ENCODE measurements at places on chromosomes 5 and 9.
A peak's percentile ranks its signal among the peaks of the same experiment; 100 is the strongest.

GRCh38 chr9:35341585-35341984 is 148.3 kb upstream of the RUSC2 start:
- no peak for DNase-seq

DNA sequence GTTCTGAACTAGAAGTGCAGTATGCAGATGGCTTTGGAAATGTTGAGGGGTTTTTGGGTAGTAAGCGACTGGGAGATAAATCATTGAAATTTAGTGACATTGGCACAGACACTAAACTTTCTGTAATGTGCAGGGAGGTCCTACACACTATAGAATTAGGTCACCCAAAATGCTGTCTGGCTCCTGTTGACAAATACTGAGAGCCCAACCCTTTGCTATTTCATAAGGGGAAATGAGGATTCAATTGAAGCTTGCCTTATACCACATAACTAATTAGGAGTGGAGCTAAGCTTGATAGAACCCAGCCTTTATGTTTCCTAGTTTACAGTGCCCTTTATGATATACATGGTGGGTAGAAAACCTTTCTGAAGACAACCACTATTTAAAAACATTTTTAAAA is 22.6 kb downstream of the HMGXB3 start:
- no peak for DNase-seq

DNA sequence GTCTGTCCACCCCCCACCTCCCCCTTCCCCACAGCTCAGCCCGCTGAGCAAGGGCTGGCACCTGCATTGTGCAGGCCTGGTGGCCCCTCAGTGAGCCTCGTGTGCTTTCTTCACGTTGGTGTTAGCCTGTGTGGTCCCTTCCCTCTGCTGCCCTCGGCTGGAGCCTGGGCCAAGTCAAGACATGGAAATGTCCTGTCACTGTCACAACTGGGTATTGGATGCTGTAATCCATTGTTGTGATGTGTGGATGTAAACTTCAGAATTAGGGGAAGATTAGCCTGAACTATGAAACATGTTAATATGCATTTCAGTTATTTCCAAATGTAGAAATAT is 103.9 kb downstream of the TRIO start:
- no peak for DNase-seq

DNA sequence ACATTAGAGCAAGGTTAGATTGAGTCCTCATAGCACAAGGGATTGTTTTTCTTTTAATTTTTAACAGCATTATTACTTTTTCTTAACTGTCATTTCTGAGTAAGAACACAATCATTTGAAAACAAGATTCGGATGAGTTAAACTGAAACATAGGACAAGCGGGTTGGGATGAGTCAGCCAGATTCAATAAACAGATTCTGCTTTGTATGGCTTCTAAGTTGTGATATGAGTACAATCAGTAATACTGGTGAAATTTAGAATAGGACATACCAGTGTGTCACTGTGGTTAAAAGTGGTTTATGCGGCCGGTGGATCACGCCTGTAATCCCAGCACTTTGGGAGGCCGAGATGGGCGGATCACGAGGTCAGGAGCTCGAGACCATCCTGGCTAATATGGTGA is 364.3 kb upstream of the CDH10 start:
- no peak for DNase-seq

- no peak for DNase-seq
Observed at GRCh38 chr5:81125959-81126358, 107.2 kb upstream of the CKMT2 start.

GRCh38 chr5:56873056-56873455 is 36.3 kb upstream of the SETD9 start:
- DNase-seq = no peak

DNA sequence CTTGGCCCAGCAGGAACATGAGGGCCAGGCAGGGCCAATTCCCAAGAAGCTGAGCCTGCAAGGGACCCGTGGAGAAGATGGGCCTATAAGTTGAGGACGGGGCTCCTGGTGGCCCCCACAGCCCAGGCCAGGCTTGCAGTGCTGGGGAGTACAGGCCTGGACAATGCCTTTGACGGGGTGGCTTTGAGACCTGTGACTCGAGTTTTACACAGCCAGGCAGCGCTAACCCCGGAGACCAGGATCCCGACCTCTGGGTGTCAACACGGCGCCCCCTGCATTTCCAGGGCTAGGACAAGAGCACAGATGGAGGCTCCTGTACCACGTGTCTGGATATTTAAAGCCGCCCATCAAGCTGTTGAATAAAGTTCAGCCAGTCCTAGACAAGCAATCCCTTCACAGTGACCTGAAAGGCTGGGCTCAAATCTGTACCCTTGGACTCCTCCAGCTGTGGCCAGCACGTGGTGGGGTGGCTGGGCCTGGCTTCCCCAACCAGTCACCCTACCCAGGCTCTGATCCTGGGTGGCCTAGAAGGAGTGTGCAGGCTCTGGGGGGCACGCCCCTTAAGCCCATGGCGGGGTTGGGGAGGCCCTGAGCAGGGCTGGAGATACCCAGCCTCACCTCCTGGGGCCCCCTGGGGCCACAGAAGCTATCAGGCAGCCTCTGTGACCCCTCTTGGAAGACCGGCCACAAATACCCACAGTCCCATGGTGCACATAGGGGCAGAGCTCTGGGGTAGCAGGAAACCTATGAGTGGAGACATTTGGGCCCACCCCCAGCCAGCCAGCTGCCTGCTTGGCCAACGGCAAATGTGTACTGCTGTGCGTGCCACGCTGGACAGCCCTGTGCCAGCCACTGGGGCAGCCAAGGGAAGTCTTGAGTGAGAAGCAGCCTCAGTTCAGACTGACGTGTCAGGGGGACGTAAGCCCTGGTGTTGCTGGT is 88.7 kb downstream of the NTNG2 start:
- DNase-seq = no peak

DNA sequence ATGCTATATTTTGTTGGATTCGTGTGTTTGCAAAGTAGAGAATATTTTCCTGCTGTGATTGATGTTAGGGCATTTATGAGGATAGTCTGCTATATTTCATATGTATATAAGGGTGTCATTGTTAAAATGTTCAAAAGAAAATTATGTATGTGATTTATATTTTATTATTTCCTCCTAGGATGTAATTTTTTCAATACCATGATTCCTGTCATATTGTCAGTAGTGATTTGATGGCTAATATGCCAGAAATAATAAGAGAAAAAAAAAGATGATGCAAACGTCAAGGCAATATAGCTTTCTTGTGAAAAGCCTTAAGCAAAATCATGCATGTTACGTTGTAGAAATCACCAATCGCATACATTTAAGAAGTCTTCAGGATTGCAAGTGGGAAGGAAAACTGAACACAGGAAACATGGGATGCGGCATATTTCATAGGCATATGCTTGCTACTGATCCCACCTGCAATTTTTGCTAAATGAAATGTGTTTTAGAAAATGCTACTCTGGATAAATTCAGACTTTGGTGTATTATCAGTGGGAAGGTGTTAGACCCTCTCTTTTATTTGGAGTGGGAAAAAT is 224.5 kb downstream of the MAST4 start:
- DNase-seq = no peak

DNA sequence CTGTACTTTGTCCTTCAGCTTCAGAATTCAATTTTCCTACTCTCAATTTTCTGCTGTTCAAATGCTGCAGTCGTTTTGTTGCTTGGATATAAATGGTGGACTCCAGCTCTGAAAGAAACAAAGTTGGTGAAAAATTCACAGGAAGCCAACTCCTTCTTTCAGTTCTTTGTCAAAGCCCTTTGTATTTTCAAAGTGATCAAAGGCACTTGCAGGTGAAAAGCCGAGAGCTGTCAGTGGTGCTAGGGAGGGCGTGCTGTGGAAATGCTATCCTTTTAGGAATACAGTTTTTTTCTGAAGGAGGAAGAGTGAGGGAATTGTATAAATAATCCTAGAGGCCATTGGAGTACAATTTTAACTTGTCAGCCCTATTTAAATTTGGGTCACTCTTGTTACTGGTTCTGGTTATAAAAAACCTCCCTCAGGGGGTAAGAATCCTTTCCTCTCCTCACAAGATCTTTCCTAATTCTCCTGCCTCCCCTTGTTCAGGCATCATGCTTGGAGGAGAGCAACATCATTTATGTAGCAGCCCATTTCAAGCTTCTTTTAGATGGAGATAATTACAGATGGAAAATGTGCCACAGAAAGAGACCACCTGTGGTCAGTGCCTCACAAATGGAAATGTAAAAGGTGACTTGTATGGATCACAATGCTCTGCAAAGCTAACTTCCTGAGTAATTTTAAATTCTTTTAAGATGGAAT is 62.5 kb upstream of the GHR start:
- no peak for DNase-seq

GRCh38 chr5:32278406-32278805 is 34.3 kb downstream of the MTMR12 start:
- no peak for DNase-seq

DNA sequence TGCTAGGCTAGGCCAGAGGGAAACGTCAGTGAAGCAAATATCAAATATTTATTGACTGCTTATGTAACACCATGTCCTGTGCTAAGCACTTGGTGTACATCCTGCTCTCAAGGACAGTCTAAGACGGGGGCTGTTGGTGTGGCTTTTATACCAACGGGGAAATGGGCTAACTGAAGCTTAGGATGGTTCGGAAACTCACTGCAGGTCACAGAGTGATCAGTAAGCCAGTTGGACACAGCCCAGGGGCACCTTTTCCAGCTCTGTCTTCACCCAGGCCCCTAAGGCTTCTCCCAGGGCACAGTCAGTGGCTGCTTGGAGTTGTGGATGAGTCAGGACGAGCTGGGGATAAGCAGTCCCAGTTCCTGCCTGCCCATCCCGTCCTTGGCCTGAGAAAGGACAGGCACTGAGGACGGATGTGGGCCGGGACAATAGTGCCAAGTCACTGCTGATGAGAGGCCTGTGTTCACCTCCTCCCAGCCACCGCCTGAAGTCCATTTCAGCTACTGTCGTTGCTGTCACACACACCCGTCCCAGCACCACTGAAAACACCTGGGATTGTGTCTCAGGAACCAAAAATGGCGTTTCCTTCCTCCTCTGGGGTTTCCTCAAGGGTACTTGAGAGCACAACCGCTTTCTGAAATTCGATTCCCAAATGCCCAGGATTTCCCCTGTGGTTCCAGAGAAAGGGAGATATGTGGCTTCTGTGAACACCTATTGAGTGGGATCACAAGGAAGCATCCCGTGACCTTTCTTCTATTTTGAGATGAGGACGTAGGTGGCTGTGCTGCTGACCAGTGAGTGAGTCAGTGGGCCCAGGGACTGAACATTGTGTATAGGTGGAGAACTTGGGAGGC is 17.5 kb upstream of the SPRY4 start:
- DNase-seq = no peak

DNA sequence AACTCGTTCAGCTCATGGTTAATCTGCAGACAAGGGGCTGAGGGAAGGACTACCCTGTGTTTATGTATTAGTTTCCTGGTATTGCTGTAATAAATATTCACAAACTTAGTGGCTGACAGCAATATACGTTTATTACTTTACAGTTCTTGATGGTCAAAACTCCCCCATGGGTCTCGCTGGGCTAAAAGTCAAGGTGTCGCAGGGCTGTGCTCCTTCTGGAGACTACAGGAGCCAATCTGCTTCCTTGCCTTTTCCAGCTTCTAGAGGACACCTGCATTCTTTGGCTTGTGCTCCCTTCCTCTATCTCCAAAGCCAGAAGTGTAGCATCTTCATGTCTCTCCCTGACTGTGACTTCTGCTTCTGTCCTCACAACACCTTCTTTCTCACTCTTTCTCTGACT is 653.8 kb upstream of the RIOK2 start:
- no peak for DNase-seq

GRCh38 chr5:1118738-1119137 is 6.9 kb upstream of the SLC12A7 start:
- peak; percentile 89 for DNase-seq

DNA sequence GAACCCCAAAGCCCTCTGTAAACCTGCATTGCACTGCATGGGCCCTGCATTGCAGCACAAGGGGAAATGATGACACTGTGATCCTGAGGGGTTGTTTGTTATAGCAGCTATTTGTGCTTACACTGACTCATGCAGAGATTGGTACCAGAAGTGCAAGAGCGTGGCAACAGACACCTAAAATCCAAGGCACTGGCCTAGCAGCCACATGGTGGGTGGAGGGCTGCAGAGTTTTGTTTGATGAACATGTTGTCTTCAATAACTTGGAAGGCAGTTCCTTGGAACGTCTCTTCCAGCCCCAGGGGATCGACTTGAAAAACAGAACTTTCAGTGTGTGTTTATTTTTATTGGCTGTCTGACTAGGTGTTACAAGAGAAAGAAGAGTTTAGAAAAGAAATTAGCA is 14.5 kb downstream of the FCN2 start:
- no peak for DNase-seq

- DNase-seq = no peak
Observed at GRCh38 chr5:82439750-82440445, 161.7 kb upstream of the RPS23 start.

DNA sequence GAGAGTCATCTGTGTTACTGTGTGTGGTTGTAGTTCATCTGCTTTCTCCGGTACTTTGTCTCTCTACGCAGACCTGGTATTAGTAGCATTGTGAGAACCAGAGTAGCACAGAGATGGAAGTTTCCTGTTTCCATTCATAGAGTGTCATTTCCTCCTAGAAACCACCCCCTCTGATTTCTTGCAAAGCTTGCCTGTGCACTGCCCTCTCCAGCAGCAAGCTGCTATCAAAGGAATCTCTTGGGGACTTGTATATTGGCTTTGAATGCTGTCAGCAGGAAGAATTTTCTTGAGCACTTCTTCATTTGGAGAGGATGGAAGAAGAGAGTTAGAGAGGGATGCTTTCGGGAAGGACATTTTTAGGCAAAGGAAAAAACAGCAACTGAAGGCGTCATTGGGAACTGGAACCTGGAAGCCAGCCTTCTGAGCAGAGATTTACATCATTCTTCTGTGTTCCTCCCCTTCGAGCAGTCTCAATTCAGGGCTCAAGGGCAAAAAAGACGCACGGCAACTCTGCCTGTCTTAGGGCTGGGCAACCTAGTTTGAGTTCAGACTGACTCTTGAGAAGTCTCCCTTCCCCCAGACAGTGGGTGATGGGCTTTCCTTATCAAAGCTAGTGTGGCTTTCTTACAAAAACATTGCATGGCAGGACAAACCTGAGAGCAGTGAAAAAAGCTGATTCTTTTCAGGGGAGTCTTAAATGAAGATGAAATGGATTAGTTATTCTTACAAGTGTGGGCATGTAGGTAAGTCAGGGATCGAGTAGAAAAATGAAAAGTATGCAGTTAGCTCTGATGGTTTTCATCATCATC is 226.3 kb downstream of the AOPEP start:
- no peak for DNase-seq

Measured in urothelium cell line (cell line).